Stimulated activated CD8-positive, alpha-beta memory T cell treated with anti-CD3 and anti-CD28 coated beads, Interleukin-2, amount 100 ng/mL, for 1 hour (primary cell): ENCODE measurements at places on chromosomes 5 and 9.

GRCh38 chr9:90642570-90643539 is at the start of gene DIRAS2:
Gene DIRAS2, minus strand, starts transcription at chr9:90642824. Its CDS starts 28,997 bp downstream, at chr9:90613827.
- no peak for DNase-seq

- no peak for DNase-seq
Measured at GRCh38 chr9:20512106-20512505, 110.2 kb downstream of the MLLT3 start.

- DNase-seq = peak; percentile 66
Measured at GRCh38 chr9:137067860-137068538, 2.4 kb downstream of the SAPCD2 start.

DNA sequence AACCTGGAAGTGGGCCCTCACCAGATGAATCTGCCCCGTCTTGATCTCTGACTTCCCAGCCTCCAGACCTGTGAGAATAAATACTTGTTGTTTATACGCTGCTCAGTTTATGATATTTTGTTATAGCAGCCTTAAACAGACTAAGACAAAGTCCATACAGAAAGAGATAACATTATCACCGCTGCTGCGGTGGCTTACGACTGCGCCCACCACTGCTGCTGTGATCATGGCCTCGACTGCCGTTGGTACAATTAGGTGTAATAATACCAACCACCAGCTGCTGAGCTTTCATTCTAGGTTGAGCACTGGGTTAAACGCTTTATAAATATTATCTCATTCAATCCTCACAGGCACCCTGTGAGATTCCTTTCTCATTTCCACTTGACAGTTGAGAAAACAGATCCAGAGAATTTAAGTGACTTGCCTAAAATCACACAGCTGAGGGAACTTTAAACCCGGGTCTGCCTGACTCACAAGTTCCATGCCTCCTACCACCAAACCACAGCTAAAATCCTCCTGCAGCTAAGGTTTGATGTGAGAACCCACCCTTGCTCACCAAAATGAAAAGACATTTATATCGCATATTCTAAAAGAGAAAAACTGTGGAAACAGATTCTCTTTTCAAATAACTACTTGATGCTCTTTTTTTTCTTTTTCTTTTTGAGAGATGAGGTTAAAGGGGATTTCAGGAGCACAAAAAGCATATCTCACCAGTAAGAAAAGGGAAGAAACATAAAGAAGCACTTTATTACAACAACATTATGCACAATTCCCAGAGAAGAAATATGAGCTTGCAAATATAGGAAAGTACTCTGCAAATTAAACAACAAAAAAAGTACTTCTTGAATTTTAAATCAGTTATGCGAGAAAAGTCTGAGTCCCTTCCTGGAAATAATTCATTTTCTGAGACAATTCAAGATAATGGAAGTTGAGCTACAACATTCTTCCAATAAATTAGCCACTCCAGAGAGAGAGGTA is 23.9 kb downstream of the GOLM1 start:
- no peak for DNase-seq

DNA sequence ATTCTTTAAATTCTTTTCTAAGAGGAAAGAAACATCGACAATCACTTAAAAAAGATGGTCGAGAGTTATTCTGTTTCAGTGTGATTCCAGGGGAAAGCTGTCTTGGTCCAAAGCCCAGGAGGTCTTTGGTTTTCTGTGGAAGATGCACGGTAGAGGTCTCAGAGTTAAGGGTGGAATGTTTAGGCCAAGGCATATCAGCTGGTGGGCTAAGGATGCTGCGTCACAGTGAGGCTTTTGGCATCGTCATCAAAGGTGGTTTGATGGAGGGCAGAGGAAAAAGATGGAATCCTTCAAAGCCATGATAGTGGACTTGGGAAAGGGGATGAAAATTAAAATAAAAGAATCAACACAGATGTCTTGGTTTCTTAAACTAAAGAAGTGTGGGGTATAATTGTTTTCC is 137.3 kb upstream of the ANKH start:
- DNase-seq = no peak

DNA sequence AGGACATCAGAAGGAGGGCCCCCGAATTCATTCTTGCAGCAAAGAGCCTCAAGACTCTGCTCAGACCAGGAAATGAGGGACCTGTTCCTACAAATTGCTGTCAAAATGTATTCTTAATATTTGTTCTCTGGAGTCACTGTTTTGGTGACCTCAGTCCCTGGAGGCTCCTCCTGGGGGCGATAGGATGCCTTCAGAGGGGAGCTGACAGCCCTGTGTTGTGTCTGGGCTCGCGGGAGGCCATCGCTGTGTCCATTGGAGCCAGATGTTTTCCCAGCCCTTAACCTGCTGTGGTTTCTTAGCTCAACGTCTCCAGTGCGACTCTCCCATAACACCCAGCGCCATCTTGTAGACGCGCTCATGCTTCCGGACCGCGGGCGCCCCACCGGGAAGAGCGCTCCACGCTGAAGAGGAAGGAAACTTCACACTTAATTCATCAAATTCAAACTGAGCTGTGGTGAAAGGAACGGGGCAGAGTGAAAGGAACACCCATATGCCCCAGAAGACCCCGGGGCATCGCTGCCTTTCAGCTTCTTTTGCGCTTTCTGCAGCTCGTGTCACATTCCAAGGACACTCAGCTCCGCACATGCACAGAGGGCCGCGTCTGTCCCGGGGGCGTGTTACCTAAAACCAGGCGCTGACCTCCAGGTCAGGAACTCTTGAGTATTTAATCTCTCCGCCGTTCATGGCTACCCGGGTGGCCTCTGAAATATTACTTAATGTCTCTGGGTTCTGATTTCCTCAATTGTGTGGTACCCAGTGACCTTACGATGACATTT is 112.3 kb upstream of the GDNF start:
- no peak for DNase-seq

- DNase-seq = no peak
Measured at GRCh38 chr9:137674307-137674975, 55.6 kb downstream of the EHMT1 start.
